Activated CD4-positive, alpha-beta T cell treated with anti-CD3 and anti-CD28 coated beads for 1 hour (primary cell): ENCODE measurements at places on chromosomes 12 and 14.

DNA sequence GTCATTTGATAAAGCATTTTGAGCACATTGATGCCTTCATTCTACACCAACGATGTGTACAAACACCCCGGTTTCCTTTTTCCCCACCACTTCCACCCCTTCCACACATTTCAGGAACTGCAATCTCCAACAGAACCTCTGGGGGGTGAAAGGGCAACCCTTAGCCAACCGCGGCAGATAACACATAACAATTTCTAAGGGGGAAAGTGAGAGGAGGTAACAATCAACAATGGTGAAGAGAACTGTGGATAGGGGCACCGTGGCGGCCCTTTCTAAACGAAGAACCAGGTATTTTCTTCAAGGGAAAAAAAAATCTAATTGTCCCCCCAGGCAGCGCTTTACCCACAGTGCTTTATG, 1.1 kb downstream of the KITLG start:
- no peak for DNase-seq

DNA sequence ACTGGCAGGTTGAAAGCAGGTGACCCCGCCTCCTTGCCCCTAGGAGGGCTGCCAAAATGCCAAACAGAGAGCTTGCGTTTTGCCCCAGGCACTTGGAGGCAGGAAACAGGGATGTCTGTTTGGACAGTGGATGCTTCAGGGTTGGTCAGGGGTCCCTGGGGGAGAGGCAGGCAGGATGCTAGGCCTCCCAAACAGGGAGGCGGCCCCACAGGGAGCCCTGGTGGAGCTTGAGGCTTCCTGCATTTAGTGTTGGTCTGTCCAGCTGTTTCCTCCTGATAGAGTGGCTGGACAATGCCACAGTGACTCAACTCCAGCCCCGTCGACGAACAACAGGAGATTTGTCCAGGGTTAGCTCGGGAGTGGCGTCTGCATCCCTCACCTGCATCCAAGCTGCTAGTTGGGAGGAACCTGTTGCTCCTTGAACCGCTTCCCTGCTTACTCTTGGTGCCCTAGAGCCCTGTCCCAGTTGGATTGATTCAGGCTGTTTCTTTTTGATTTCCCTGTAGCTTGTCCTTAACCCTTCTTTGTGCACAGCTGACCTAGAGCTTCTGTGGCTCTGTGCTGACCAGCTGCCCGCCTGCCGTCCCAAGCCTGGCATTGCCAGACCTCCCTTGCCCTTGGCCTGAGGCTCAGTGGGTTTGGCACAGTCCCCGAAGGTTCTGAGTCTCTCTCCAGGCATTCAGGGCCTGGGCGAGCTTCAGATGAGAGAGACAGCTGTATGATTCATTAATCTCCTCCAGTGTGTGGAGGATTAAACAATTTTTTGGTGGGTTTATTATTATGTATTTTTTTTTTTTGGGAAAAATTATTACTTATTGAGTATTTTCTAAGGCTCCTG, 45.9 kb downstream of the TSPAN9 start:
- no peak for DNase-seq

DNA sequence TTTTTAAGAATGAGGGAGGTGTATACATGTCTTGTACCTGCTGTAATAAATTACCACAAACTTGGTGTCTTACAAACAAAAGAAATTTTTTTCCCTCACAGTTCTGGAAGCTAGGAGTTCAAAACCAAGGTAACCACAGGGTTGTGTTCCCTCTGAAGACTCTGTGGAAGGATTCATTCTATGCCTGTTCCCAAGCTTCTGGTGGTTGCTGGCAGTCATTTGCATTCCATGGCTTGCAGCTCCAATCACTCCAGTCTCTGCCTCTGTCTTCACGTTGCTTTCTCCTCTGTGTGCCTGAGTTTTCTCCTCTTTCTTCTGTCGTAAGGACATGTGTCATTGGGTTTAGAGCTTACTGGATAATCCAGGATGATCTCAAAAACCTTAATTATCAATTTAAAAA, 15.4 kb upstream of the ZNF641 start:
- DNase-seq: no peak

DNA sequence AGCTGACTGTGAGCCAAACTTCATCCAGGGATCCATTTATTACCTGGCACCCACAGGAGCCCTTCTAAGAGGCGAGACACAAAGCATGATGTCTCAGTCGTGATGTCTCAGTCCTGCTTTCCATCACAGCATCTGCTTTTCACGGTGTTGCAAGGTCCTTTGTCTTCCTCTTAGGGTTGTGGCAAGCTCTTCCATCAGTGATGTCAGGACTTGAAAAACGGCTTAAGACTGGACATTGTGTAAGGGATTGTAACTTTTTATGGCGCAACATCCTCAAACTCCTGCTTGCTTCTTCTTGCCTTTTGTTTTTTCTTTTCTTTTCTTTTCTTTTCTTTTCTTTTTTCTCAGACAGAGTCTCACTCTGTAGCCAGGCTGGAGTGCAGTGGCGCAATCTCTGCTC, 586.5 kb upstream of the TMEM132C start:
- no peak for DNase-seq

DNA sequence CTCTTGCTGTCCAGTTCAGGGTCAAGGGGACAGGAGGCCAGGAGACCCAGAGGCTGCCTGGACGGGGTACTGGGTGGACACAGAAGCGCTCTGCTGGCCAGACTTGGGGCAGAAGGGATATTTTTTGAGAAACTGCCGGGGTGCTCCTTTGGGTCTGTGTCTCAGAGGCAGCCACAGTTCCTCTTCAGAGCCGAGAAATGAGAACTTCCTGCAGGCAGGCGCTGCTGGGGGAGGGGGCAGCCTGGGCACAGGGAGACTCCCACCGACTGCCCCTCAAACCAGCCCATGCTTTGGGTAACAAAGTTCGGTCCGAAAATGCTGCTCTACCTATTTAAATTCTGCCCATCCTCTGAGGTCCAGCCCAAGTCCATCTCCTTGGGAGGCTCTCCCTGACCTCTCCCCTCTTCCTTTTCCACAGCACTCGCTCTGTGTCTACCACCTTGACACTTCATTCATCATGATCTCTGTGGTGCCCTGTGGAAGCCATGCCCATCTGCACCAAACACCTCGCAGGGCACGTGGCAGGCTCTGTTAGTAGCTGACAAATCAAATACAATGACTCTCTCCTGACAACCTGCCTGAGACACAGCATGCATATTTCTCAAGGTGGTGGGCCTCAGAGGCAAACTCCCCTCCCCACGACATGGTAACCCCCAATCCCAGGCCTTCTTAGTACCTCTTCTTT, 16.4 kb downstream of the HDAC7 start:
- no peak for DNase-seq

GRCh38 chr12:52683575-52684300, 3.5 kb upstream of the KRT1 start:
- DNase-seq: no peak

DNA sequence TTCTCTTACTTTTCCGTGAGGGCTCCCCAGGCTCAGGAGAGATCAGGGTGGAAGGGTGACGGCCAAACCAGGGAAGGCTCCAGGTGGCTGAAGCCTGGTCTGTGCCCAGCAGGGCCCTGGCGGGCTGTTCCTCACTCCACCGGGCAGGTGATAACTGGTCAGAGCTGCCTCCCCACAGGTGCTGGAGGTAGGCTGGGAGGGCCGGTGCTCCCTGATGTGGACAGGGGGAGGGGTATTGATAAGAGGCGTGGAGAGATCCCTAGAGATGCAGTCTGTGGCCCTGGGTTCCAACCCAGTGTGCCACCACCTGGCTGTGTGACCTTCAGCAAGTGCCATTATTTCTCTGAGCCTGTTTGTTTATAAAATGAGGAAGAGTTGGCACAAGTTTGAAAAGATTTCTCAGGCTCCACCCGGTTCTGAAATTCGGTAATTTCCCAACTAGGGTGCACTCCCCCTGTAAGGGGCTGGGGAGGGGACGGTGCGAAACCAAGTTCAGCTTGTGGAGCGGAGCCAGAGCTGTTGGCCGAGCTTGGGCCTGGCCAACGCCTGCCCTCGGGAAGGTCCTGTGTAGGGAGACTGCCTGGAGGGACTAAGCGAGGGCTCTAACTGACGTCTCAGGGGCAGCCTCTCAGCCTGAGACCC, 1.0 kb upstream of the NR4A1 start:
- DNase-seq: peak; percentile 32

GRCh38 chr14:72737560-72737943, 156.3 kb downstream of the DPF3 start:
- DNase-seq: no peak

DNA sequence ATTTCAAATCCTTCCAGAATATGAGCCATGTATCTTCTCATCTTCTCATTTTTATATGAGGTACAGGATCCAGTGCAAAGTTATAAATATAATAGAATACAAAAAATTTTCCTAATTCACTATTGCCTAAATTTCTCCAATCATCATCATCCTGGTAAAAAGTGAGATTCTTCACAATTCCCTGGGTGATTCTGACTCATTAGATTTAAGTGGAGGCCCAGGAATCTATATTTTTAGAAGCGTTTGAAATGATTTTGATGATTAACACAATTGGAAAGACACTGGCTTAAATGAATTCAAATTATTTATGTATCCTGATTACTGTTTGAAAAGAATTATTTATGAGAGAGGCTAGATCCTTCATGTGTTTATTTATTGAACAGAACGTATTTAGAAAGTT, 380.3 kb upstream of the PDE3A start:
- no peak for DNase-seq

DNA sequence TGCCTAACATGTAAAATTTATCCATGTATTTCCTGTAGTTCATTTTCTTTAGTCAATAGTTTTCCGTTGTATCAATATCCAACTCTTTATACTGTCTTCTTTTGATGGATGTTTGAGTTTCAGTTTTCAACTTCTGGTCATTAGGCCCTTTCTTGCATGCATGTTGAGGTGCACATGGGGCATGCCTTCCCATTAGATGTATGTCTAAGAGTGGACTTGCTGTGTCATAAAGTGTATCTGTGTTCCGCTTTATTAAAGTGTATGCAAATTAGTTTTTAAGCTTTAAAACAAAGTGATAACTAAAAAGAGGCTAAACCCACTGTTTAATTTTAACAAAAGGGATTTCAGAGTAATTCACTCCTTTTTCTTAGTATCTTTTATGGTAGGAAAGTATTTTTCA, 441.1 kb downstream of the PCNX1 start:
- DNase-seq: no peak

GRCh38 chr12:28937196-28937595, 211.9 kb upstream of the FAR2 start:
- DNase-seq: no peak
